ENCODE measurements at places on chromosomes 3 and 15. TPM values are rescaled to one million over a fixed set of nuclear protein-coding genes. Genes with fewer than 3 reads are reported as not detected.

Gene IGSF11
- 5.6 TPM for total RNA-seq

Gene SEMA5B
- total RNA-seq, result 0.26 TPM

Gene ARPP19
- total RNA-seq, result 107 TPM

Gene GOLGA6D
- total RNA-seq, result not detected
